ENCODE measurements at places on chromosomes 2 and 18. TPM values are rescaled to one million over a fixed set of nuclear protein-coding genes. Genes with fewer than 3 reads are reported as not detected.

The IL1R1 gene
- total RNA-seq, result not detected

GRCh38 chr2:224407241-224407701 lies 5.4 kb upstream of the FAM124B start:
- H3K27ac ChIP-seq, result no peak overlapping the region
- H3K4me1 ChIP-seq, result peaks cover 13% of the 10 kb centered on the region
- no peaks in the 10 kb centered on the region for H3K27me3 ChIP-seq
- DNase-seq, result no peak
- no peak overlapping the region for H3K4me3 ChIP-seq

GRCh38 chr2:124778076-124778475 lies 753.0 kb downstream of the CNTNAP5 start:
- no peak overlapping the region for H3K27ac ChIP-seq
- no peak overlapping the region for H3K4me3 ChIP-seq
- H3K27me3 ChIP-seq, result no peaks in the 10 kb centered on the region
- no peaks in the 10 kb centered on the region for H3K4me1 ChIP-seq
- no peak for DNase-seq
- no peaks in the 10 kb centered on the region for H3K36me3 ChIP-seq

DNA sequence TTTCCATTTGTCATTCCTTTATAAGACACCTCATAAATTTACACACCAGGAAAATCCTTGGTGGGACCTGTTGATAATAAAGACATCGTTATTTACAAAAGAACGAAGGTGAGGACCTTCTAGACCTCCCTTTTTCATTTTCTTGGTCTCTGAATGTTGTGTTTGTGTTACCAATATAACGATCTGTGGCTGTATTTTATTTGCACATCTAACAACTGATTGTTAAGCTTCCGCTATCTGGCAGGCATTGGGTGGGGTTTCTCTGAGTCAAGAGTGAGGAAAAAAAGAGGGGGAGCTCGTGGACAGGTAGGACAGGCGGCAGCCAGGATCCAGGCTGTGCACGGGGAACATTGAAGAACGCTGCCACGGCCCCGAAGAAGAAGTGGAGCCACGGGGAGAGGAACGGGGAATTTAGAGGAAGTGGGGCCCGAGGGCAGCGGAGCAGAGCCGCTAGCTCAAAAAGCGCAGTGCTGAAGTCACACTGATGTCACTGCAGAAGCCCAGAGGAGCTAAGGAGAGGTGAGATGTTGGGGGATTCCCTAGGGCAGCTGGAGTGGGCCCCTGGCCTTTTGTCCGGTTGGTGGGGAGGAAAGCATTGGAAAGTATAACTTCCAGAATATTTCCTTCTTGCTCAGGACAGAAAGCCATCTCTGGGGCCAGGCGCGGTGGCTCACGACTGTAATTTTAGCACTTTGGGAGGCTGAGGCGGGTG lies 20.9 kb upstream of the DNMT3A start:
- H3K27me3 ChIP-seq, result no peaks in the 10 kb centered on the region
- H3K27ac ChIP-seq, result peak overlapping the region; percentile 98
- peak; percentile 96 for DNase-seq
- H3K36me3 ChIP-seq, result no peaks in the 10 kb centered on the region

The SAG gene
- 0.17 TPM for total RNA-seq
